ENCODE measurements at places on chromosomes 5 and 9.
A peak's percentile ranks its signal among the peaks of the same experiment; 100 is the strongest.

DNA sequence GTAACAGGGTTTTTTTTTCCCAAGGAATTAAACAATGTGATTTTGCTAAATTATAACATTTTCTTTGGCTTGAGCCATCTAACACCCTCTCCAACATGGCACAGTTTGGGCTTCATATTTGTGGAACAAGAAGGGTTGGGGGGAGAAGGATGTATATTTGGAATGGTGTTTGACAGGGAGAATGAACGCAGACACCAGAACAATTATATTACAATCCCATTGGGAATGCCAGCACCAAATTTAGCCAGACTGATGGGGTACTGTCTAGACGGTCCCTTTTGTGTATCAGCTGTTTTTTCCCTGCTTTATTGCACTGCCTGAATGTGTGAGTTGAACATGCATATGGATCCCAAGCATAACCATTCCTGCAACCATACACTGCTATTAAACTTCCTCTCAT lies 130.9 kb upstream of the TMEM161B start:
- no peak for DNase-seq

DNA sequence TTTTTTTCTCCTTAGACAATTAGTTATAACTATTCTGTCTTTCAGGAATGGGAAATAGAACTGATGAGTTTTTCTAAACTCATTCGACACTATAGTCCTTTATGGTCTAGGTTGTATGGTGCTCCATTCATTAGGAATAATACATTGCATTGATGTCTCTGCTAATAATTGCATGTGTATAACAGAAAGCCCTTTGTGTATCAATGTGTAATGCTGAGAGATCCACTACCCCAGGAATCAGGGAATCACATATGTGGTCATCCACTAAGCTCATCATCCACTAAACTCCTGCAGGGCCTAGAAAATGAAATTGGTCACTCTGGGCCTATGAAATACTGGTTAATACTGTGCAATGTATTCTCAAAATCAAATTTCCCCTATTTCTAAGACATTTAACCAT lies 242.0 kb upstream of the CDH18 start:
- DNase-seq, result no peak

- no peak for DNase-seq
Observed at GRCh38 chr9:136346157-136346481, 17.4 kb downstream of the DNLZ start.

- no peak for DNase-seq
Observed at GRCh38 chr5:65171645-65172044, 310.1 kb downstream of the ADAMTS6 start.

- DNase-seq, result no peak
Observed at GRCh38 chr9:81871695-81872094, 56.5 kb upstream of the SPATA31D4 start.

DNA sequence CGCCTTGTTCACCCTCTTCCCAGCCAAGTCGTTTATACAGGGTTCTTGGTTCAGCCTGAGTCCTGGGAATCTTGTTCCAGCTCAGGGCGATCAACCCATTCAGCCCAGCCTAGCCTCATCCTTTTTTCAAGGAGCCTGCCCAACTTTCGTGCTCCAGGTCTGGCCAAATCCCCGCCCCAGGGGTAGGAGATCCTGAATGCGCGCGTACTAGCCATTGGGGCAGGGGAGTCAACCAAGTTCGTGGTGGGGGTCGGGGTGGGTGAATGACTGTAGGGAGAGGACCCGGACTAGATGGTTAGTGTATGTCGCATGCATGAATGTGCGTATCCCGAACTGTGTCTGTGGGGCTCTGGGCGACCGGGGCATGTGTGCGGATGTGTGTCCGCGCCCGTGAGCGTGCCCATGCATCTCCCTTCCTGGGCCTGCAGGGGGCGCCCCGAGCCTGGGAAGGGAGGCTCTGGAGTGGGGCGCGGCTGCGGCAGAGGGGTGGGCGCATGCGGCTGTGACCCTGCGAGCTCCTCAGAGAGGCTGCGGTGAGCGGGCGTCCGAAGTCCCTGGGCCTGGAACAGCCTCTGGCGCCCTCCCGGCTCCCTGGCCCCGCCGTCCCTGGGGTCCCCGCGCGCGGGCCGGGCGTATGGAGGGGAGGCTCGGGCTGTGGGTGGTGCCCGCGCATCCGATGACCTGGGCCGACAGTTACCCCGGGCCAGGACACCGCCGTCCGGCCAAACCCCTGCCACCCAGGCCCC lies 8.7 kb downstream of the CCL21 start:
- DNase-seq, result peak; percentile 91

DNA sequence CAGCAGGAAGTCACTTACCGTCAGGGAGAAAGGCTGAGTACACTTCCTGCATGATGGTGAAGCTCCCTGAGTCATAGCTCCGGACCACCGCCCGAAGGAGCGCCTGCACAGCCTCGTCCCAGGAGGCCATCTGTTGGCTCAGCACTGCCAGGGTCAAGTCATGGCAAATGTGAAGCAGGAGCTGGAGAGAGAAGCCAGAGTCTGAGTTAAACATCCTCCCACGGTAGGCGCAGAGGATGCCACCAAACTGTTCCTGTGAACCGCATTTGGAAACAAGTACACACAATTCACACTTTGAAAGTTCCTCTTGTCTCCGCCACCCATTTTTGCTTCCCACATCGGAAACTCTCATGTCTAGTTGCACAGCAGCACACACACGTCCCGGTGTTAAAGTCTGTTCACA lies 33.9 kb downstream of the CNOT8 start:
- DNase-seq, result no peak

DNA sequence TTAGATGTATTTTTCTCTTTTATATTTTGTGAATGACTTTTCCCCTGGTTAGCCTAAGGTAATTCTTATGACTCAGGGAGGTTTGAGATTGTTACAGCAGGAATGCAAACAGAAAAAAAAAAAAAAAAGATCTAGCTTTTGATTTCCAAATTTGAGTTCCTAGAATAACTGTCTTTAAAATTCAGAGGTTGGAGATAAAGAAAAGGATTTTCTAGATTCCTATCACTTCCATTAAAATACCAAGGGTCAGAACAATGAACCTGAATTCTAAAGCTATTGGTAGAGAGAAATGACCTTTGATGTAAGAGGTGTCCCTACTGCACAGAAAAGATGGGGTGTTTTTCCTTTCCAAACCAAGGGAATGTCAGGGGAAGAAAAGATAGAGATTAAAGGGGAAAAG lies 262.5 kb downstream of the DOCK8 start:
- no peak for DNase-seq

- DNase-seq, result no peak
Observed at GRCh38 chr9:12889402-12890106, 114.7 kb downstream of the LURAP1L start.

DNA sequence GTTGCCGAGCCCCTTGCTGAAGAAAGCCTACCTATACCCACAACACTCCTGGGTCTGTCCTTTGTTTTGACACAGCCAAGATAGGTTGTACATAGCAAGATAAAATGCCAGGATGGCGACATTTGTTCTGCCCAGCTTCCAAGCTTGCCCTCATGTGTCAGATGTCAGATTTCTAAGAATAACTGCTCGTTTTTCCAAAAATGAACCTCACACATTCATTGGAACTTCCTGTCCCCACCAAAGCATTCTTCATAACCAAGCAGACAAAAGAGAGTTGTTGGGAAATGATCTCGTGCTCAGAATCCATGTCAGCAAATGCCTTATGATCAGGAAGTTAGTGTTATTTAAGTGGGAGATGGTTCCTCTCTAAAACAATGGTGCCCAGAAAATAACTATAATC lies 210.1 kb downstream of the ZNF608 start:
- DNase-seq, result no peak

DNA sequence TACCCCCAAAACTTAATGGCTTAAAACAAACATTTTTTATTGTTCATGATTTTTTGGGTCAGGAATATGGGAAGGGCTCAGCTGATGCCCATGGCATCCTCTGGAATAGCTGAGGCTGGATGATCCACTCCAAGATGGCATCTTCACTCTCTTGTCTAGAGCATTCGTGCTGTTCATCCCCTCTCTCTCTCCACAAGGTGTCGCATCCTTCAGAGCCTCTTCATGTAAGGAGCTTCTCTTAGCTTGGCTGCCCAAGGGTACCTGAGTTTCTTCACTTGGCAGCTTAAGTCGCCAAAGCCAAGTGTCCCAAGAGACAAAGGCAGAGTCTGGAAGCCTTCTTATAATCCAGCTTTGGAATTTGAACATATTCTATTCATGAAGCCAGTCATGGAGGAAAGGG lies 294.7 kb downstream of the CHSY3 start:
- peak; percentile 57 for DNase-seq

DNA sequence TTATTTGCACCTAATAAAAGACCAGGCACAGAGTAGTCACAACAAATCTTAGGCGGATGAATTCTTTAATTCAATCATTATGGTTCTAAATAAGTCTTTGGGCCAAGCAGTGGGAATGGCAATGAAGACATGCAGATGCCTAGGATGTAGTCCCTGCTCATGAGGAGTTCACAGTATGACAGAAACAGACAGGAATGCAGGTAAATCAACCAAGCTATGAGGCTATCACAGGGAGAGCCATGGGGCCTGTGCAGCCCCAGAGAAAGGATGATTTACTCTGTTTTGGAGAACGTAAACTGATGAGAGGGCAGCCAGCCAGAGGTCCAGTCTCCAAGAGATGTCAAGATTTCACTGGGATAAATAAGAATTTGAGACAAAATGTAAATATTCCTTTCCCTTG lies 129.4 kb downstream of the TRIM32 start:
- DNase-seq, result no peak

DNA sequence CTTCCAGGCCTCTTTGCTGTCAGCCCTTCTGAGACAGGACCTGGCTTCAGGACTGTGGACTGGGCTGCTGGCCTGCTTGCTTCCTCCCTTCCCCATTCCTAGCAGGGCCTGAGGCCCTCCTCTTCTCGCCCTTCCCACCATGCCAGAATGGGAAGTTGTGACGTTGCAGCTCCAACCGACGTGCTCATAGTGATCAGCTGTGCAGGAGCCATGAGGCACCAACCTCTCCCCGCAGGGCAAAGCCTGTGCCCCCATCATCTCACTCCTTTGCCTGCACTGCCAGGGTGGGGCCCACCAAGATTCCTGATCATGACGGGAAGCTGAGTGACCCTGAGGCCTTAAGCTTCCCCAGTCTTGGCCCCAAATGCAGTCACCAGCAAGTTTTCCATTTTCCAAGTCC lies 45.1 kb upstream of the GARNL3 start:
- no peak for DNase-seq

GRCh38 chr5:9278921-9279603 lies 266.8 kb downstream of the SEMA5A start:
- DNase-seq, result no peak
